ENCODE measurements at places on chromosomes 16 and 17.

DNA sequence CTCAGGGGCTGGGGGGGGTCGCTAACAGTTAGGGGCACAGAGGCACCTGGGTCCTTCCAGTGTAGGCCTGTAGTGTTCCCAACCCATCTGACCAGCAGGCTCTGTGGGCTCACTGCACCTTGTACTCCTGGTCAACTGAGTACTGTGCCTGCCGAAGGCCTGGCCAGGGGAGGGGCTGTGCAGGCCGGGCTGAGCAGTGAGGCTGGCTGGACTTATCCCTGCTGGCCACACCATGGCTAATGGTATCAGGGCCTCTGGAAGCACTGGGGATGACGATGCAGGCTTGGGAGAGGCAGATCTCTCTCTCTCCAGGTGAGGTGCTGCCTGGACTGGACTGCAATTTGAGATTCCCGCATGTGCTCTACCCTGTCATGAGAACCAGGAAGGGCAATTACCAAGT lies 58.9 kb upstream of the SDK2 start:
- no peak for DNase-seq

GRCh38 chr17:69561462-69561861 lies 147.0 kb downstream of the MAP2K6 start:
- no peak for DNase-seq

DNA sequence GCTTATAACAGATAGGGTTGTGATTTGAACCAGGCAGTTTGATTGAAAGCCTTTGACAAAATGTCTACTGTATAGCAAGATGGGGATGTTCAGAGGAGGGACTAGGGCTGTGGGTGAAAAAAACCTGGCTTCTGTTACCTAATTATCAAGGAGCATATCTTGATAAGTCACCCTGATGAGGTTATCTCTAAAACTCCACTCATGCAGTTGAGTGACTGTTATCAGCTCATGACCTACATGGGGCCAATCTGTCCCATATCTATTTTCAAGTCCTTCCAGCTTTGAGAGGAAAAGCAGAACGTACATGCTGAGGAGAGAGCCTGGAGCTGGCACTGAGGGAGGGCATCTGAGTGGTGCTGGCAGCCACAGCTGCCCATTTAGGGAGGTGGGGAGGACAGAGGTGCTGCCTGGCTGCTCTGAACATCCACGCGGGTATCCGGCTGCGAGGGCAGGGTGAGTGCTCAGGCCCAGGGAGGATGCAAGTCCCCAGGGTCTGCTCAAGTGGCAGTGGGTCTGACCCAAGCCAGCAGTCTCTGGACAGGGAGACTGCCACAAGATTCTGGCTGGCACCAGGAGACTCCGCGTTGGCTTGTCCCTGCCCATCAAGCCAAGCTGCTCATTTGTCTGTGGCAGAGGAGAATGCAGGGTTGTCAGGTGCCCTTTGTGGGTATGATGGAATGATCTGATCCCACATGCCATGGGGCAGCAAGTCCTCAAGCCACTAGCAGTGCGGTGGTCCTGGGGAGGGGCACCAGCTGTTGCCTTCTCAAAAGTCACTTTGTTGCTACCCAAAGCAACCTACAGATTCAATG lies 29.2 kb downstream of the ATPAF2 start:
- DNase-seq, result no peak

- DNase-seq, result no peak
Observed at GRCh38 chr17:7484919-7485377, 782 bp downstream of the POLR2A start.

GRCh38 chr17:32795339-32795979 lies 81.5 kb downstream of the MYO1D start:
- no peak for DNase-seq

DNA sequence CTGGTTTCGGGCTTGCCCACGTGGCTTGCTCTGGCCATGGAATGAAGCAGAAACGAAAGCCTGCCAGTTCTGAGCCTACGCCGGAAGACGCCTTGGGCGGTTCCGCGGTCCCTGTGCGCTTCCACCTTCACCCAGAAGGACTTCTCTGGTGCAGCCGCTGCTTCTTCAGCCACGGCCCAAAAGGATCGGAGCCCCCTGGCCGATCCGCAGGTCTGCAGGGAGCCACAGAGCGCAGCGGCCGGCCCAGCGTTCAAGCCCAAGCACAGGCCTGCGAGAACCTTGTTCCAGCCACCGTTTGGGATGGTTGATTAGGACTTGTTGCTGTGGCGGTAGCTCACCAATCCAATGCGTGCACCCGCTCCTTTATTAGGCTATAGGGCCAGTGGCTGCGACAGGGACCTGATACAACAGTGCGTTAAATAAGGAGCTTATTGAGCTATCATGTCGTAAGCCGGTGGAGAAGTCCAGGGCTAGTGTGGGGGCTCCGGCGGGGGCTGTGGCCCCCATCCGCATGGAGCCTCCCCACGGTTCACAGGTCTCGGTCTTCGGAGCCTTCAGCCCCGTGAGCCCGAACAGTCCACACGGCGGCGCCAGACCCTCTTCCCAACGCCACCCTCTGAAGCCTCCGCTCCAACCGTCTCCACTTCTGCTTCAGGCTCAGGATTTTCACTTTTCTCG lies 10.2 kb upstream of the MPP2 start:
- no peak for DNase-seq

GRCh38 chr17:4492721-4493561 lies 5.7 kb upstream of the SPNS2 start:
- peak; percentile 40 for DNase-seq

- peak; percentile 61 for DNase-seq
Observed at GRCh38 chr16:391885-392335, 5.1 kb upstream of the NME4 start.

- DNase-seq, result no peak
Observed at GRCh38 chr17:81179861-81180260, 13.8 kb upstream of the AATK start.

- DNase-seq, result peak; percentile 79
Observed at GRCh38 chr16:96935-97381, 18.9 kb downstream of the MPG start.

- DNase-seq, result no peak
Observed at GRCh38 chr17:77328823-77329740, 188.3 kb downstream of the SEC14L1 start.

- no peak for DNase-seq
Observed at GRCh38 chr17:42200706-42201457, 6.6 kb upstream of the GHDC start.

- DNase-seq, result no peak
Observed at GRCh38 chr17:17400566-17401184, 76.1 kb upstream of the MED9 start.

GRCh38 chr17:39744075-39744835 lies 6.5 kb downstream of the GRB7 start:
- no peak for DNase-seq
